ENCODE measurements at places on chromosomes 6 and 20.

- DNase-seq, result no peak
These were observed 30.9 kb upstream of the TRIM39 start for GRCh38 chr6:30295837-30296236.

- DNase-seq, result no peak
These were observed 5.5 kb downstream of the BFSP1 start for GRCh38 chr20:17525650-17526049.

DNA sequence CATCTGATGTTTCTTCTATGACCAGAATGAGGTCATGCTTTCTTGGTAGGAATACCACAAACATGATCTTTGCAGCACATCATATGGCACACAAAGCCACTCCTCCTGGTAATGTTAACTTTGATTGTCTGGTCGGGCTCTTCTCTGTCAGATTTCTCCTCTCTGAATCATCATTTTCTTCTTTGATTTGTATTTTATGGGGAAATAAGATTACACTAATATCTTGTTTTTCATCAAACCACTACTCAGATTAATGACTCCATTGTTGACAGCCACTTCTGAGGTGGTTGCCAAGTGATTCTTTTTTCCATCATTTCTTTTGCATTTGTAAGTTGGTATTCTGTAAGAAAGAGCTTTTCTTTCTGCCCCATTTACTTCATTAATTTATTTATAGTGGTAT, 29.5 kb downstream of the TRMT11 start:
- DNase-seq, result no peak

DNA sequence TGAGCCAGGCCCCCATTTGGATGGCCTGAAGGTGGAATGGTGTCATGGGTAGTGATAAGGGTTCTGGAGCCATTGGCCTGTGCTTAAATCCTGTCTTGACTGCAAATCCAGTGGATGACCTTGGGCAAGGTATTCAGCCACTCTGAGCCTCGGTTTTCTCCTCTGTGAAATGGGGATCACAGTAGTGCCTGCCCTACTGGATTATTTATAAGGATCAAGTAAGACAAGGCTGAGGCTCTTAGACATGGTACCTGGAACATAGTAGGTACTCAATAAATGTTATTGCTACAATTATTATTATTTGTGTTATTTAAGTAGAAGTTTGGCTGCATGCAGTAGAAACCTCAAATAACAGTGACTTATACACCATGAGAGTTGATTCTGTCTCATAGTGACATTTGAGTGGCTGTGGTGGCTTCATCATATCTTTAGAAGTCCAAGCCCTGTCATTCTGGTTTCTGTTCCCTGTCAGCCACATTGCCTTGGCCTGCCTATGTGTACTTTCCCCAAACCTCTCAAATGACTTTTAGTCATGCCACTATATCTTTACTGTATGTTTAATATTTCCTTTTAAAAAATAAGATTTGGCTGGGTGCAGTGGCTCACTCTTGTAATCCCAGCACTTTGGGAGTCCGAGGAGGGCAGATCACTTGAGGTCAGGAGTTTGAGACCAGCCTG, 37.6 kb upstream of the CHMP4B start:
- DNase-seq, result no peak

- DNase-seq, result no peak
These were observed 81.3 kb upstream of the SIRPA start for GRCh38 chr20:1813674-1814635.

DNA sequence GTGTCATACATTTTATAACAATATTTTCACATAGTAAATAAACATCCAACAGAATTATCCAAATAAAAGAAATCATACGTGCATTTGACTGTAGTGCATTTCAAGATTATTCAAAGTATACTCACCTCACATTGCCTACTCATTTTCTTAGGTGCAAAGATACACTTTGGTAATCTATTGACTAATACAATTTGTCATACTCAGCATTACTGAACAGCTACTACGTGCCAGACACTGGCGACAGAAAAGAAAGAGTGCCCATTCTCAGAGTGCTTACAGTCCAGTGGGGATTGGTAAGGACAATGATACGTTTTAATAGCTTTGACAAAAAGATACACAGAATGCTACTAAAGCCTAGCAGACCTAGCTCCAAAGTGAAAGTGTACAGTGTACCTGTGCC, 42.0 kb downstream of the FBXL4 start:
- DNase-seq, result no peak

GRCh38 chr6:167932468-167933276, 64.8 kb upstream of the KIF25 start:
- no peak for DNase-seq

- DNase-seq, result no peak
These were observed 362.2 kb downstream of the C6orf118 start for GRCh38 chr6:164947164-164947563.

DNA sequence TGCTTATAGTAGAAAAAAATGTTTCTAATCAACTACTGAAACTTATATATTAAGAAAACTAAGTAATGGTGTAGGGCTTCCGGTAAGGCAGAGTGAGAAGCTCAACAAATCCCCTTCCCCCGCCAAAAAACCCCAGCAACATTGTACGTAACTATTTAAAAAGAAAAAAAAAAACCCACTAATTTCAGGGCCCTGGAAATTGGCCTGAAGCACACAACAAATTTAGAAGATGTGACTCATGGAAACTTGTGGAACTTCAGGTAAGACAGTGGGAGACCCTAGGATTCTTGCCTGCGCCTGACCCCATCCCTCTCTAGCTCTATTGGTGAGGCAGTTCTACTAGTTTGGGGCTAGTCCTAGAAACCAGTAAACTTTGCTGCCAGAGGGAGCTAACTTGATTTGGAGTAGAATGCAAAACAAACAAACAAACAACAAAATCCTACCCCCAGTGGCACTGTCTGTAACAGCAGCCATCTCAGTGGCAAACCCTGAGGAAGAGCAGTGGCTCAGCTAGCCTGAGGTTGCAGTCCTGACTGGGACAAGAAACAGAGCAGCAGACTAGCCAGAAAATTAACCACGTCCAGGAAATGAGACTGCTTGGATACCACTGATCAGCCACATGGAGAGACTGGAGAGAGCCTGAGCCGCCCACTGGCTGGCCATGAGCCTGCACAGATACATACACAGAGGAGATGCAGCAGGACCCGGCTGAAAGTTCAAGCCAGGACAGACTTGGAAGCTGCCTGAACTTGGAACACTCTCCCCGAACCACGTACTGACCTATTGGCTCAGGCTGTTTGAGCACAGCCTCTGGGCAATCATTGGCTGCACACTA, 135.1 kb downstream of the TBXT start:
- no peak for DNase-seq

DNA sequence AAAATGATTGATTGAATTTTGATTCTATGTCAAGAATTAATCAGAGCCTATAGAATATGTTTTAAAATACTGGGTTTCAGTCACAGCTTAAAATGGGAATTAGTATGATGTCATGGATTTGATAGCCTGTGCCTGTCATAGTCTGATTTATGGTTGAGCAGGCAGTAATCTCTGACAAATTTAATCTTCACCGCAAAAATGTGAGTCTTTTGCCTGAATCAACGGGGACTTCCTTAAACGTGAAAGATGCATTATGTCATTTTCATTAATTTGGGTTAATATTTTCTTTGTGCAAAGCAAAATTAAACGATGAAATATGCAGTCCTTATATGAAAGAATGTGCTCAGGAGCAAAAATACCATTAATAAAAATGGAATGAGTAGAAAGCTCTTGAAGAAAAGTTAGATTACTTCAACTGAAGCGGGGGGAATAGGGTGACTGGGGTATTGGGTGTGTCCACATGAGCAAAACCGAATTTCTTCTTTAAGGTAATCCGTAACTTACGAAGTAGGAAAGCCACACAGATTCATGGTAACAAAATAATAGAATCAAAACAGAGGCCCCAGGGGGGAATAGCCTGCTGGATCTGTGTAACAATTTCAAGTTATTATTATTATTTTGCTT, 339.6 kb upstream of the NOX3 start:
- no peak for DNase-seq

DNA sequence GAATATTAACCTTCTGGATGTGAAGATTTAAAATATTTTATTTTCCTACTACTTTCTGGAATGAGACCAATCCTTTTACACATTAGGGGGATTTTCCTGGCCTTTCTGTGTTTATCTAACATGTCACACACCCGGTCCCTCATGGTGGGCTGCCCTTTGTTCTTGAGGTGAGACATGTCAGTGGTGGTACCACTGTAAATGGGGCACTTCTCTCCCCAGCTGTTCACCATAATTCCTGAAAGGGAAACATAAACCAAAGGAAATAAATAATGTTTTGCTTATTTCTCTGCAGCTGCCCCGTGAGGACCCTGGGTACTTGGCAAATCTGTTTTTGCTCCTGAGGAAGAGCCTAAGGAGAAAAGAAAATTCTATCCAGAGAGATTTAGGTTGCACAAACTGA, 41.1 kb downstream of the GRIK2 start:
- no peak for DNase-seq

DNA sequence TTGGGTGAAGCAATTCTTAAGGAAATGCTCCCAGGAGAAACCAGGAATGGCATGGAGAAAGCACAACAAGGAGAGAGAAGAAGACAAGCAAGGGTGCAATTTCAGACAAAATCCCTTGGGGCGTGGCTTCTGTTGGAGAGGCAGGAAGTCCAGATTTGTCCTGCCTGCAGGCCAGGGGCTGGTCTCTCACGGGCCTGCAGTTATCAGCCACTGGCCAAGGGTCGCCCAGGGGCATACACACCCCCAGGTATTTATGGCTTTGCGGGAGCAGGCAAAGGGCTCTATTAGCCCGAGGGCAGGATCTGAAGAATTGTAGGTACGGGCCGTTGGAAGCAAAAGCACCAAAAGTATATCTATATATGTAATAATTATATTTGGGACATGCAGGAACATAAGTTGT, 87.7 kb downstream of the IYD start:
- DNase-seq, result no peak

- no peak for DNase-seq
These were observed 92.3 kb downstream of the ANKS1A start for GRCh38 chr6:34981366-34981765.

All from activated naive CD4-positive, alpha-beta T cell (primary cell).